ENCODE measurements at places on chromosomes 2 and 18.
A peak's percentile ranks its signal among the peaks of the same experiment; 100 is the strongest.

GRCh38 chr2:28615706-28616105 lies 119.8 kb downstream of the PLB1 start:
- DNase-seq, result no peak

- DNase-seq, result no peak
These were observed 186.9 kb downstream of the TTC32 start for GRCh38 chr2:19714926-19715325.

DNA sequence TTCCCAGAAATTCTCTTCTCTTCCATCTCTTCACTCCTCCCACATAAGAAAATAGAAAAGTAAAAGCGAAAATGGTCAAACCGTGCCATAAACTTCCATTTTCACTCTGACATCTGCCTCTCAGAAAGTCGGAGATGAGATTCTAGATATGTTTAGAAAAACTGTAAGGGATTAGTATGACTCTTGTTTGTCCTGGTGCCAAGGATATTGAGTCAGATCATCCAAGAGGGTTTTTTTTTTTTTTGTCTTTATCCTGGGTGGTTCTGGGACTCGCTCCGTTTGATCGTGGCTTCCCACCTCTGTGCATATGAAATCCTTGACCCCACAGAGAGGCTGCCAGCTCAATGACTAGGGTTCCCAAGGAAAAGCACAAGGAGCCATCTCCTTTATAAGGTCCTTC lies 17.3 kb downstream of the EN1 start:
- no peak for DNase-seq

DNA sequence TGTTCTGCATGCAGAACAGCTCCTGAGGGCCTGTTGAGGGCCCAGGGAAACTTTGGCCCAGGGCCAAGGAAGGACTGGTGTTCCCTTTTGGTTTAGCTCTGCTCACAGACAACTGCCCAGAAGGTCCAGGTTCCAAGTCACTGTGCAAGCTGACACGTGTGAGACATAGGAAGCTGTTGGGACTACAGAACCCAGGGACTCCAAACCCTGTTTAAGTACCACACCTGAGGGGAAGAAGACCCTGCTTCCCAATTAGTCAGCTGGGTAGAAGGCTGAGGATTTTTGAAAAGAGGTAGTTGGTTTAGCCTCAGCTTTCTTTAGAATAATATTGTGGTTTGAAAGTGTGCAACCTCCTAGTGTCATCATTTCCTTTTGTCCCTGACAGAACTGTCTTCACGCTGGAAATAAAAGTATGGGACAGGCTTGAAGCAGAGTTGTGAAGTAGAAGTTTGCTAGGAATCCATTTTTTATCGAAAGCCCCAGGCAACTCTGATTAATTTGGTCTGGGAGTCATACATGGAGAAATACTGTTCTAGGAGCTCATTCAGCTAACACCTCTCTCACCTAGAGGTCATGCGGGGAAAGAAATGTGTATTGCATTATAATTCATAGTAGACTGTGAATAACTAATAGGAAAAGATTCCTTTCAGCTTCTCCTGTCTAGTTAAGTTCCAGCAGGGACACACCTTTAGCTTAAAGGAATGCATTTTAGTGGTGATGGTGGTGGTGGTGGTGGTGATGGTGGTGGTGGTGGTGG lies 19.9 kb upstream of the IL1RL1 start:
- peak; percentile 0 for DNase-seq

DNA sequence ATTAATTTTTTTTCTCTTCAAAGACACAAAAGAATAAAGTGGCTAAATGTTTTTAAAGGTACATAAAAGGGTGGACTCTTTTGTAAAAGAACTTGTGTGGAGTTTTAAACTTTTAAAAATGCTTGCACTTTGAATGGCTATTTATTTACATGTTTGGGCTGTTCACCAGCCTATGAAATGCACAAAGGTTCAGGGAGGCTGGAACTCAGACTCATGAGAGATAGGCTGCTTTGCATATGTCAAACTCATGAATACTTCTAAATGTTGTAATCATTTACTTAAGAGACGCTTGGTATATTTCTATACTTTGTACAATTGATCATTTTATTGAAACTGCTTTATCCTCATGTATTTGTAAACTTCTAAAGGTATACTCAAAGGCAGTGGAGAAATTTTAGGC lies 79.9 kb downstream of the ZEB2 start:
- DNase-seq, result no peak

- no peak for DNase-seq
These were observed 42.3 kb downstream of the WDR75 start for GRCh38 chr2:189483571-189483970.

DNA sequence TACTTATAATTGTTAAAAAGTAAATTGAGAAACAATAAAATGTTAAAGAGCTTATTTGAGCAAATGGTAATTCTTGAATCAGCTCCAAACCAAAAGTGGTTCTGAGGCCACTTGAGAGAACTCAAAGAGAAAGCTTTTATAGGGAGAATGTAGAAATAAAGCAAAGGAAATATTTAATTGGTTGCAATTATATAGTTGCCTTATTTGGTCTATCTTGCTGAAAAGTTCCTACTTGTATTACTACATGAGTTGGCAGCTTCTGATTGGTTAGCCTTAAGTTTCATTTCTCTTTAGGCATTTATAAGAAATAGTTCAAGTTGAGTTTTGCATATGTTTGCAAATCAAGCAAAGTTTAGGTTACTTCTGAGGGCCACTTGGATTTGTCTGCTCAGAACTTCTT lies 38.1 kb downstream of the SCN2A start:
- DNase-seq, result peak; percentile 56

- DNase-seq, result no peak
These were observed 87.9 kb downstream of the ZNF804A start for GRCh38 chr2:184685999-184686841.

DNA sequence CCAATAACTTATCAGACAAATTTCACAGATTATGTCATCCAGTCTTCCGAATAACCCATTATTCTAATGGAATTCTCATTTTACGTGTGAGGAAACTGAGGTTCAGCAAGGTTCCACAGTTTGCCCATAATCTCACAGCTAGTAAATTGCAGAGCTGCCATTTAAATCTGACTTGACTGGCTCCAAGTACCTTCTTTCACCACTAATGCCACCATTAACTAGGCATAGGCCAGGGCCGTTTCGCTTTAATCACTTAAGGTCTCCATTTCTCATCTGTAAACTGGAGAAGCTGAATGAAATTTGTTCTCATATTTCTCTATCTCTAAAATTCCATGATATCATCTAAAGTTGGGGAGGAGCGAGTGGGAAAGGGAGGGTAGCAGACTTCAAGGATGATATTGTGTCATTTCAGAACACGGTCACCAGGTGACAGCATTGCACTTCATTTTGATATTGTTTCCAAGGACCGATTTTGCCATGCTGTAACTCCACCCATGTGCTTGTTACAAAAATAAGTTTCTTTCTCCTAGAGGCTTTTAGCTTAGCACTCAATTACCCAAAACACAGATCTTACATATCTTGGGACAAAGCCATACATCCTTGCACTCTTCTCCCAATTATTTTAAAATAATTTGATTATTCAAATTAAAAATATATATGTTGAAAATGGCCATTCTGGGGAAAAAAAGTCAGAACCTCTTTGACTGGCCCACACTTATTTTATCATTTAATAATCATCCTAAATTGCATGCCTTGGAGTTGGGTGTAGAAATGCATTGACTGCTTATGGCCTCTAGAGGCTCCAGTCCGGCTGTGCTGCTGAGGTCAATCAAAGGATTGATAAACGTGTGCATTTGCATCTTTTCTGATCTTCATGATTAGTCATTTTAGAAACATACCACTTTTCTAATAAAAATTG lies 123.8 kb downstream of the AKAIN1 start:
- DNase-seq, result peak; percentile 17

DNA sequence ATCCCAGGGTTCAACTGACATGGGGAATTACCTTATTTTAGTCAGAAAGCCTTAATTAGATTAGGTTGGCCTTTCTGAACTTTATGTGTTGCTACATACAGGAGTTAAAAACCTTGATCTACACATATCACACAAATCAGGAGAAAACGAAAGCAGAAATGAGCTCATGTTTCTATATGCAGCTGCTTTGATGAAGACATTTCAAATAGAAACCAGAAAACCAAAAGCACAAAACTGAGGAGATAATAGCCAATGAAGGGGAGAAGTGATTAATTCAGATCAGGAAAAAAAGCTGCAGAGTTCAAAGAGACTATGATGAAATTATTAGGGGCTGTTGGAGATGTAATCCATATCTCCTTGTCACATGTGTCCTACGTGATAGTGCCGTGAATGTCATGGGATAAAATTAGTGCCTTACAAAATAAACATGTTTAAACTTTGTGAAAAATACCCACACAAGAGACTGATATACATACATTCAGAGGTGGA lies 255.0 kb downstream of the CAMKMT start:
- no peak for DNase-seq

DNA sequence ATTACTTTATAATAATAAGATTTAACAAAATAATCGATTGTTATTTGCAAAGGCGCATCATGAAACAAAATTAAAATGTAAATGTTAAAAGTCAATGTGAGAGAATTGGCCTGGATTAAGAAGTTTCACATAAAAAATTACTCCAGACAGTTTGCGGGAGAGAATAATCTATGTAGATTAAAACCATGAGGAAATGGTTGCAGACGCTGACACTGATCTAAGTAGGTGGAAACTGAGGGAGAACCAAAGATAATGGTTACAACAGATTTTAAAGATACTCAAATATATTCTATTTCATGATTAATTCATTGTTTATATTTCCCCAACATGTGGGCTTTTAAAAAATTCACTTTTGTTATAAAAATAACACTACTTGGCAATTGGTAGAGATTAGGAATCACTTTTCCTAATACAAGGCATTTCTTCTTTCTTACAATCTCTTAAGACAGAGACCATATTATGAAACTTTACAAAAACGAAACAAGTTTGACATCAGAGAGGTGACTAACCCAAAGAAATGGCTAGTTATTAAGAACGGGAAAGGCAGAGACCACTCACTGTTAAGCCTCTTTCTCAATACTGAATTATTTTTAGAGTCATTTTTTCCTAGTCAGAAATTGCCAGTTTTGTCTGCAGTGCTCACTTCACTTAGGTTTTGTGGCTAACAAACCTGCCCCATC lies 1.6 kb downstream of the KANSL1L start:
- no peak for DNase-seq

GRCh38 chr2:192197357-192197756 lies 2.6 kb upstream of the TMEFF2 start:
- DNase-seq, result no peak

DNA sequence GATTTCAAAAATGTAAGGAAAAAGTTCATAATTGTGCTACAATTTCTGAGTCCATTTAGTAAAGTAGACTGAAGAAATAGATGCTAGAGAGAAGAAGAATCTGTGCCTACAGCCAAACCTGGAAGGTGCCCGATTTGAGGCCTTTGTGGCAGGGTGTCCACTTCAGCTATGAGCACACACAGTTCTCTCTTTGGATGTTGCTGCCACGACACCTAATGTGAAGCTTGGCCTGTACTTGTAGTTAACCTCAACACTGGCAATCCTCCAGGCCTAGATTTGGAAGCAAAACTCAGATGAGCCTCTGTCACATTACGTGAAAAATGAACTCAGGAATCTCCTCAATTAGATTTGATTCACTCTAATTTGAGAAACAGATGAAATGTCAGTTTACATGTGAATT lies 90.1 kb upstream of the LRP1B start:
- DNase-seq, result peak; percentile 54

GRCh38 chr2:196247114-196247975 lies 76.0 kb upstream of the STK17B start:
- DNase-seq, result no peak

- DNase-seq, result no peak
These were observed 611.4 kb upstream of the HS6ST1 start for GRCh38 chr2:128930101-128930500.

DNA sequence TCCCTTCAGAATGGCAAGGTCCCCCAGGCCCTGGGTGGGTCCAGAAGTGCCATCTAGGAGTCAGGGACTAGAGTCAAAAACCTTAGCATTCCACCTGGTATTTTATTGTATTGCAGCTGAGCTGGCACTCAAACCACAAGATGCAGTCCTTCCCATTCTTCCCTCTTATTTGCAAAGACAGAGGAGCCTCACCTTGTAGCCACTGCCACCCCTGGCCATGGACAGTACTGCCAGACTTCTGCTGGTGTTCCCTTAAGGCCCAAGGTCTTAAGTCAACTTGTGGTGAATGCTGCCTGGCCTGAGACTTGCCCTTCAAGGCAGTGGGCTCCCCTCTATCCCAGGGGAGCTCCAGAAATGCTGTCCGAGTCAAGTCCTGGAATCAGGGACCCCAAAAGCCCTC lies 6.9 kb downstream of the UGT1A10 start:
- DNase-seq, result no peak

GRCh38 chr18:8980496-8980895 lies 122.0 kb upstream of the NDUFV2 start:
- DNase-seq, result no peak

DNA sequence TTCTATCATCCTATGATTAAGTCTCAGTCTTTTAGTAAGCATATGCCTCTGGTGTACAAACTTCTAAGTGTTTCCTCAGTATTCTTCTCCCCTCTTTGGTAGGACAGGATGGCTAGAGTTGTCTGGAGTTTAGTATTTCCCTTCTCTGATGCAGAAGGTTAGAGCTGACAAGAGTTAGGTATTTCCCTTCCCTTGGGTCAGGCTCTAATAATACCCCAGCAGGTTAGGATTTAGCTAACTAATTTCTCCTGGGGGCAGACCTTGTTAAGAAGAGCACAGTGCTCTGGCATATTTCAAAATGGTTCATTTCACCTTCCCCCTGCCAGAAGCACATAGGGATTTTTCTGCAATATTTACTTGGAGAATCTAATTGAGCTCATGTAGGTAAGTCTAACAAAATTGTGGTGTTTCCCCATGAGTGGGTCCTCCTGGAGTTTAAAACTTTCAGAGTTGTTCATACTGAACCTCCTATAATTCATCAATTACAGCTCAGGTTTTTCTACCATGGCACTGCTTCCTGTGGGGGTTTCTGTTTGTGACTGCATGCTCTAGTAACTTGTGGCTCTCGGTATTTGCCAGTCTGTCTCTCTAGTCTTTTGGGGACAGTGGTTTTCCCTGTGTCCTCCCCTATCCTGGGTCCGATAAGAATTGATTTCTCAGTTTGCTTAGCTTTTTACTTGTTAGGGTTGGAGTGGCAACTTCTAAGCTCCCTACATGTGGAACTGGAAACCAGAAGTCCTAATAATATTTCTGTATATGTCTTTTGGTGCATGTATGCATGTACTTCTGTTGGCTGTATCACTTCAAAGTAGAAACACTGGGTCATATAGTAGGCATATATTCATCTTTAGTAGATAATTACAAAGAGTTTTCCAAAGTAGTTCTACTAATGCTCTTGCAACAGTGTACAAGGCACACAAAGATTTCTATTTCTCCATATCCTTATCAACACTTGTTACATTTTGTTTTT lies 77.7 kb downstream of the GDF7 start:
- DNase-seq, result no peak

- DNase-seq, result no peak
These were observed 250.9 kb downstream of the DCDC2C start for GRCh38 chr2:3954261-3954660.

GRCh38 chr2:241730671-241731293 lies 3.6 kb upstream of the D2HGDH start:
- DNase-seq, result no peak

- no peak for DNase-seq
These were observed 151.8 kb downstream of the IRS1 start for GRCh38 chr2:226647621-226648518.

Measured in NCI-H1105 (cell line).